ENCODE measurements at places on chromosomes 6 and 20.

DNA sequence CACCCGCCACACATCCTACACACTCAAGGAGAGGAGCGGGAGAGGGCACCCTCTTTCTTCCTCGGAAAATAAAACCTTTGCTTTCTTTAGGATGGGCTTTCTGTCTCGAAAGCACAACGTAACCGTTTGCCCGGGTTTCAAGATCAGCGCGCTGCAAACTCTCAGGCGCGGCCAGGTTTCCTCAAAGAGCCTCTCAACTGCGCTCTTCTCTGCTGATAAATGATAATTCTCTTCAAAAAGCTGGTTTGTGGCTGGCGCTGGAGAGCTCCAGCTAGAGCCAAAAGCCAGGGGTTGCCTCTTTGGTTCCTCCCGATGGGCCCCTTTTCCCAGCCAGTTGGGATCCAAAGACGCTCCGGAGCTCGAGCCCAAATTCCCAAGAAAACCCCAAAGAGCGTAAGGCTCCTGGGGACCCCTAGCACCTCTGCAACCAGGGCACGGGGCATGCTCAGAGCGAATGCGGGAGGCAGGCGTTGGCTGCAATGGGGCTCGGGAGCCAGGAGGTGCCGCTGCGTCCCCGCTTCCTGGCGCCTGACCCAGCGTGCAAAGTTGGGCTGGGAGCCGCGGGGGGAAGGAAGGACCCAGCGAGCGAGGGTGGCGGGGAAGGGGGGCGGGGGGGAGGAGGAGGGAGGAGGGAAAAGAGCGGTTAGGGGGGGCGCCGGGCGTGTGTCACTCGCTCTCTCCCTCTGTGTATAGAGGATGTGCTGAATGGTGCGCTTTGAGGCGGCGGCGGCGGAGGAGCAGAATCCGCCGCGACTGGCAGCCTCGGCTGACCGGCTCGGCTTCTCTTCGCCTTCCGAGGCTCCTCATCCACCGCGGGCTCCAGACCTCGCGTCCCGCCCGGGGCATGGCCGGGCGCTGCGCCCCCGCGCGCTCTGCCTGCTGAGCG is at the start of gene PLCB1:
Gene PLCB1 (plus strand): TSS at position 669 of the 886 bp plus-strand sequence. CDS start 386 bp downstream, outside the sequence.
- DNase-seq: peak; percentile 81

- no peak for DNase-seq
These were observed 1068.3 kb downstream of the HACE1 start for GRCh38 chr6:103791458-103791857.

DNA sequence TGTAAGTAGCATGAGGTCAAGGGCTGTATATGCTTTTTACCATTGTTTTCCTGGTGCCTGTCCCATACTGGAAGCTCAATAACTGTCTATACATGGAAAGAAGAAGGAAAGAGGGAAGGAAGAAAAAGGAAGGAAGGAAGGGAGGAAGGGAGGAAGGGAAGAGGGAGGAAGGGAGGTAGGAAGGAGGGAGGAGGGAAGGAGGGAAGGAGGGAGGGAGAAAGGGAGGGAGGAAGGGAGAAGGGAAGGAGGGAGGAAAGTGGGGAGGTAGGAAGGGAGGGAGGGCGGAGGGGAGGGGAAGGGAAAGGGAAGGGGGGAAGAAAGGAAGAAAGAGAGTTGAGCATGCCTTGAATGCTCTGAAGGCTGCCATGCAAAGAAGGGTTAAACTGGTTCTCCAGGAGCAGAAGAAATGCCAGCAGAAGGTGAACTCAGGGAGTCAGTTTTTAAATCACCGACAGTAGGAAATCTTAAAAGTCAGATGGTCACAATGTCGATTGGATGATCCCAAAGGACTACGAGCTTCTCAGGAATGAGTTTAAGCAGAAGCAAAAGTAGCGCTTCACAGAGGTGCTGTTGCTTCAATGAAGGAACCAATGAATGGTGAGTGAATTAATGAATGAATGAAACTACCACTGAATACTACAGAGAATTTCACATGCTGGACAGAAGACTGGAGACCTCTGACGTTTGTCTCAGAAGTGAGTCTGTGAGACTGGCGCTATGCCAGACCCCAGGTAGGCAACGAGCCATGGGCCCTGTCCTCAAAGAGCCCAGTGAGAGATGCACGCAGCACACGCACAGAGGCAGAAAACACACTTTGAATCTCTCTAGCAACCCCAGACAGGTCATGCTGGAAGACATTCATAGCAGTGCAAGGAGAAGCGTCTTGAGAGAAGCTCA is 117.6 kb downstream of the MRPL14 start:
- DNase-seq: no peak

DNA sequence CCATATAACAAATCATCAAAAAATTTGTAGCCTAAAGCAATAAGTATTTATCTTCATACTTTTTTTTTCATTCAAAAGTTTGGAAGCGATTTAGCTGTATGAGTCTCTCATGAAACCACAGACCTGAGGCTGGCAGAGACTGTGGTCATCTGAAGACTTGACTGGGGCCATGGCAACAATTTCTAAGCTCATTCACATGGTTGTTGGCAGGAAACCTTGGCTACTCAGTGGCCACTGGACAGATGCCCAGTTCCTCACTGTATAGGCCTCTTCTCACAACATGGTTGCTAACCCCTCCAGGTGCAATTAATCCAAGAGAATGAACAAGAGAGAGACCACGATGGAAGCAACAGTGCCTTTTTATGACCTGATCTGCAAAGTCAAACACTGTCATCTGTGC is 235.9 kb downstream of the BTBD3 start:
- DNase-seq: peak; percentile 3

DNA sequence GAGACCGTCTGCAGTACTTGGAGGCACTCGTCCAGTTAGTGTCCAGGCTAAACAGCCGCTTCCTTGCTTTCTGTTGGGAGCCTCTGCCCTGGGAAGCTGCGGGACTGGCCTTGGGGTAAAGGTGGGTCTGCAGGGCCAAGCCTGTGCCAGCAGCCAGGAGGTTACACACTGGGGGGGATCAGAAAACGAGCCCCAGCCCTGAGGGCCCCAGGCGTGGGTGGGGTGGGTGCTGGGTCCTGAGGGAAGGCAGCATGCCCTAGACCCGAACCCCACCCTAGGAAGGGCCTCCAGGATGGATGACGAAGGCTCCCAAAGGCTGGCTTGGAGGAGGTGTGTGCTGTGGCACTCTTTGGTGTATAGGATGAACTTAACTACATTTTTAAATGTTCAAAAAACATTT is 335.2 kb downstream of the ZFAND3 start:
- DNase-seq: no peak

DNA sequence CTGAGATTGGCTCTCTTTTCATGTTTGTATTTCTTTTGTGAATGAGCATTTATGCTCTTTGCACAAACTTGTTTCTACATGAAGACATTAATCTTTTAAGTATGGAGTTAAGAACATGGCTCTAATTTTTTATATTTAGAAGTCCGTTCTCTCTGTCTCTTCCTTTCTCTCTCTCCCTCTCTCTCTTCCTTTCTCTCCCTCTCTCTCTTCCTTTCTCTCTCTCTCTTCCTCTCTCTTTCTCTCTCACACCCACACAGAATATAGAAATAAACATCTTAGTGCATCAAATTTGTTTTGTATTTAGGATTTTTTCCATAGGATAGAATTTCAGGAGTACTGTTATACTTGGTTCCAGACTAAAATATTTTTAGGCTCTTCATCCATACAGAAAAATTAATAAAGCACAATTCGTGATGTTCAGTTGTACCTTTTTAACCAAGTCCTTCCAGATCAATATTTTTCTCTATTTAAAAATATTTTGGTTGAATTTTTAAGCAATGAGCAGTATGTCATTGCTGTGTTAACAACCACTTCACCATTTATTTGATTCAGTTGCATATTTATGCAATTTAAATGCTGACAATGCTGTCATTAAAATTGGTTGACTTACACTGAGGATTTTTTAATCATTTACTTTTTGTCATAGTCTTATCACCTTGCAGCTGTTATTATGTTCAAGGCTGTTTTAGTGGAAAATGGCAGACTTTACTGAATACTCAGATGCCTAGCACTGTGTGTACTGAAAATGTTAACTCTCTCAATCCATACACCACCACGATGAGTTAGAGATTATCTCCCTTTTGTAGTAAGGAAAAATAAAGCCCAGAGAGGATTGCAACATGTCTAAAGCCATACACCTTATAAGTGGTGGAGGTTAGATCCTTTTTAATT is 112.4 kb upstream of the MAP7 start:
- no peak for DNase-seq

GRCh38 chr6:108760126-108761050 is 87.8 kb upstream of the ARMC2 start:
- DNase-seq: no peak

DNA sequence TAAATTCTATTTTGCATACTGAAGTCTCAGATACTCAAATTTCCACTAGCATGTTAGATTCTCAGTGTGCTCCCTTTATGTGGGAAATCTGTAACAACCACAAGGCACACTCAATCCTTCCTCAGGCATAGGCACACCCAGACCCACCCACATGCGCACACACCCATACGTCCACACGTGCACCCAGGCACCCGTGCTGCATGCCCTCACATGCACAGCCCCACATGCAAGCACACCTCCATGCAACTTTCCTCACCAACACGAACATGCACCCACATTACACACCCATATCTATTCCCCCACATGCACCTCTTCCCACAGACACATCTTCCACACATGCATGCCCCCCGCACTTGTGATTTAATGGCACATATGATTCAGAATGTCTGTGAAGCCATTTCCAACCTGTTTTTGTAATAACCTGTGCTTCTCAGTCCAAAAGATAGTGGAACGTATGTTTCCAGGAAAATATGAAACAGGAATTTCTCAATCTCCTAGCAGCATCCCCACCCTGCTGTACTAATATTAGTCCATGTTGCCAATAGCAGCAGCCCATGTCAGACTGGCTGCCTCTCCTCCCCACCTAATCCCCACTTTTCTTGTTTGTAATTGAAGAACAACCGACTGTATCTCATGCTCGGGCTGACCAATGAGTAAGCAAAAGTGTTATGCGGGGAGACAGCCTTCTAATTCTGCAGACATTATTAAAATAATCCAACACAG is 11.3 kb upstream of the CYP24A1 start:
- no peak for DNase-seq

DNA sequence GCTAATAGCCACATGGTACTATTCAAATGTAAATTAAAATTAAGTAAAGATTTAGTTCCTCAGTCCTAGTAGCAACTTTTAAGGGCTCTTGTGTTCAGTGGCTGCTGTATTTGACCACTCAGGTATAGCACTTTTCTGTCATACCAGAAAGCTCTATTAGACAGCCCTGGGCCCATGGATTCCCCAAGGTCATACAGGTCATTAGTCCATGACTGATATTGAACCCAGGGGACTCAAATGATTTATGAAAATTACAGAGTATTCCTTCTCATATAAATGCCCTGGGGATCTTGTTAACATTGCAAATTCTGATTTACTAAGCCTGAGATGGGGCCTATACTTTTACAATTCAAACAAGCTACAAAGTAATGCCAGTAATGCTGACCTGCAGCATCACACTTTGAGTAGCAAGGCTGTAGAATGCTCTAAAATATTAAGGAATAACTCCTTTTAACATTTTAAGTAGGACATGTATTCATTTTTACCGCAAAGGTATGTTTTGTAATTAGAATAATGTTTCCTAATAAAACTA is 29.6 kb downstream of the RNF217 start:
- DNase-seq: no peak

GRCh38 chr6:47235964-47236760 is 73.5 kb downstream of the TNFRSF21 start:
- DNase-seq: no peak

- no peak for DNase-seq
These were observed 28.1 kb upstream of the OLIG3 start for GRCh38 chr6:137522198-137522798.

GRCh38 chr6:114301596-114302219 is 41.1 kb downstream of the HS3ST5 start:
- DNase-seq: no peak

- DNase-seq: no peak
These were observed 111.4 kb upstream of the ARMC2 start for GRCh38 chr6:108736832-108737231.

Measured in midbrain (tissue), 1 donor.